ENCODE measurements at places on chromosomes 5 and 9.
A peak's percentile ranks its signal among the peaks of the same experiment; 100 is the strongest.

GRCh38 chr5:21820527-21820926 is 1032.6 kb downstream of the CDH12 start:
- no peaks in the 10 kb centered on the region for H3K27me3 ChIP-seq
- H3K27ac ChIP-seq = no peak overlapping the region
- no peak overlapping the region for H3K4me3 ChIP-seq
- H3K4me1 ChIP-seq = peaks cover 9% of the 10 kb centered on the region

- no peak overlapping the region for H3K4me3 ChIP-seq
- DNase-seq = no peak
- no peak overlapping the region for H3K27ac ChIP-seq
- peaks cover 11% of the 10 kb centered on the region for H3K27me3 ChIP-seq
- no peaks in the 10 kb centered on the region for H3K4me1 ChIP-seq
These were observed 57.8 kb upstream of the HSPA9 start for GRCh38 chr5:138632900-138633489.

- H3K27me3 ChIP-seq = peaks cover 8% of the 10 kb centered on the region
- no peaks in the 10 kb centered on the region for H3K4me1 ChIP-seq
- H3K4me3 ChIP-seq = no peak overlapping the region
These were observed 158.7 kb upstream of the KLF4 start for GRCh38 chr9:107648153-107648715.

DNA sequence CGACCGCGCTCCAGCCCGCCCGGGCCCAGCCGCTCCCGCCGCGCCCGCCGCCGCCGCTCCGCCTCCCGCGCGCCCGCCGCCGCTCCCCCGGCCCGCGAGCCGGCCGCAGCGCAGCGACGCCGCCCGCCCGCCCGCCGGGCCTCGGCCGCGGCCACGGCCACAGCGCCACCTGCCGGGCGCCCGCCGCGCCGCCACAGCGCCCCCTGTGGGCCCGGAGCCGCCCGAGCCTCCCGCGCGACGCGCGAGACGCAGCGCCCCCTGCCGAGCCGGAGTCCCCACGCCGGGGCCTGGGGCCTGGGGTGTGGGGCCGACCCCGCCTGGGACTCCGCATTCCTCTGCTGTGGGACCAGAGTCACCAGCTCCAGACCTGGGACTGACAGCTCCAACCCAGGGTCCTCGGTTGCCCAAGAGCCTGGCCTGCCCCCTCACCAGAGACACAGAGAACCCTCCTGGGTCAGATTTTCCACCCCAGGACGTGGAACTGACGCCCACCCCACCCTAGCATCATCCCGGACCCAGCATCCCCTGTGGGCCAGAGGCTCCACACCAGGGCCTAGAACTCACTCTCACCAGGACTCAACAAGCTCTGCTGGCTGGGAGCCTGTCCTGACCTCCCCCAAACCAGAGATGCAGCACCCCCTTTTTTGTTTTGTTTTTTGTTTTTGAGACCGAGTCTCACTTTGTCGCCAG is at the start of gene RAPGEF1:
RAPGEF1 (minus strand) TSS at position 118 of the 690 bp plus-strand sequence. CDS start 246 bp downstream, outside the sequence.
- peak within 1 kb of the TSS; percentile 78 for H3K27ac ChIP-seq
- H3K27me3 ChIP-seq = no peaks in the 10 kb centered on the region
- peaks cover 62% of the 10 kb centered on the region for H3K4me1 ChIP-seq
- H3K4me3 ChIP-seq = peak within 1 kb of the TSS; percentile 93
- peak; percentile 97 for DNase-seq
- peaks cover 32% of the 10 kb centered on the region for H3K36me3 ChIP-seq

DNA sequence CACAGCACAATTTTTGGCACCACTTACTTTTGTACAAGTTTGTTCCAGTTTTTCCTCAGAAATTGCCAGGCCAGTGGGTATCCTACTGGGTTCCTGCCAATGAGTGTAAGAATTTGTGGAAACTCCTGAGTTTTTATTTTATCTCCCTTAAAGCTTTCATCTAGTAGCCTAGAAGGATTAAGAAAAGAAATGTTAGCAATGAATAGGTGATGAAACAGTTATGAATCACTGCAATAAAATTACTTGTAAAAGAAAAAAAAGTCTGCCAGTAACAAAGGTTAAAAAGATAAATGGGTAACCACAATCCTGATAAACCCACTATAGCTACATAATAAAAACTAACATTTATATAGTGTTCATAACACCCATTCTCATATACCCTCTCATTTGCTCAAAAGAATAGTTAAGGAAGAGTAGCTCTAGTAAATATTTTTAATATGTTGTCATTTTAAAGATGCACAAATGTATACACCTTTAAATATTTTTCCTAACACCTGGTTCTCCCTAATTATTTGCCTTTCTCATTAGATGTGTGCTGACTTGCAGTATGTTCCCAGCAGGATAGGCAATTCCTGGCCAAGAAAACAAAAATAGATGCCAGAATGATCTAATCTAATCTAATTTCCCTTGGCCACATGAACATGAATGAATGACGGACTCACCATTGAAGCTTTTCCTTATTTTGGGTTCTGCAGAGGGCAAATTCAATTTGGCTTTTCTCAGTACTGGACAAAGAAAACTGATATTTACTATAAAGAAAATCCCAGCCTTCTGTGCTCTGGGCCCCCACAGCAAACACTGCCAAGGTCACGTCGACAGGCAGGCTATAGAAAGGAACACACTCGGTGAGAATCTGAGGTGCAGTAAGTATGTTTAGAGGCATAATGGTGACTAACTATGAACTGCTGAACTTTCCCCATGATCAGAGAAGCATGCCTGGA is 26.4 kb downstream of the ERAP1 start:
- no peaks in the 10 kb centered on the region for H3K4me1 ChIP-seq
- H3K36me3 ChIP-seq = peaks cover 91% of the 10 kb centered on the region
- no peak overlapping the region for H3K27ac ChIP-seq
- no peak for DNase-seq
- no peak overlapping the region for H3K4me3 ChIP-seq

GRCh38 chr9:124322618-124323432 is 65.1 kb downstream of the NEK6 start:
- no peak for DNase-seq
- no peak overlapping the region for H3K4me3 ChIP-seq
- peaks cover 39% of the 10 kb centered on the region for H3K4me1 ChIP-seq
- H3K27ac ChIP-seq = peak overlapping the region; percentile 66
- peaks cover 65% of the 10 kb centered on the region for H3K36me3 ChIP-seq

DNA sequence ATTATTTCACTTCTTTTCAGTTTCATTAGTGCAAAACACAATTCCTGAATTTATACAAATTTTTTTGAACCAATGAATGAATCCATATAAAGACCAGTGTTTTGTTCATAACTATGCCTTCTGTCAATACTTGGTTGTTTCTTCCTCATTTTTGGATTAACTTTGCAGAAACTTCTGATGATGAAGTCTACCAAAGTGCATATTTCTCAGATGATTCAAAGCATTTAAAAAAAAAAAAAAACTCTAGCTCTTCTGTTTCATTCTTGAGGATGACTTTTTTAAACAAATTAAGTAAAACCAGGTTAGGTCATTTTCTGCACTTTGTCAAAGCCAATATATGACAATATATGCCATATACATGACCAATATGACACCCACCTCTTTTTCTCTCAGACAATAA is 92.6 kb downstream of the CHSY3 start:
- no peak overlapping the region for H3K4me3 ChIP-seq
- no peak for DNase-seq
- H3K27me3 ChIP-seq = no peaks in the 10 kb centered on the region
- H3K27ac ChIP-seq = no peak overlapping the region

DNA sequence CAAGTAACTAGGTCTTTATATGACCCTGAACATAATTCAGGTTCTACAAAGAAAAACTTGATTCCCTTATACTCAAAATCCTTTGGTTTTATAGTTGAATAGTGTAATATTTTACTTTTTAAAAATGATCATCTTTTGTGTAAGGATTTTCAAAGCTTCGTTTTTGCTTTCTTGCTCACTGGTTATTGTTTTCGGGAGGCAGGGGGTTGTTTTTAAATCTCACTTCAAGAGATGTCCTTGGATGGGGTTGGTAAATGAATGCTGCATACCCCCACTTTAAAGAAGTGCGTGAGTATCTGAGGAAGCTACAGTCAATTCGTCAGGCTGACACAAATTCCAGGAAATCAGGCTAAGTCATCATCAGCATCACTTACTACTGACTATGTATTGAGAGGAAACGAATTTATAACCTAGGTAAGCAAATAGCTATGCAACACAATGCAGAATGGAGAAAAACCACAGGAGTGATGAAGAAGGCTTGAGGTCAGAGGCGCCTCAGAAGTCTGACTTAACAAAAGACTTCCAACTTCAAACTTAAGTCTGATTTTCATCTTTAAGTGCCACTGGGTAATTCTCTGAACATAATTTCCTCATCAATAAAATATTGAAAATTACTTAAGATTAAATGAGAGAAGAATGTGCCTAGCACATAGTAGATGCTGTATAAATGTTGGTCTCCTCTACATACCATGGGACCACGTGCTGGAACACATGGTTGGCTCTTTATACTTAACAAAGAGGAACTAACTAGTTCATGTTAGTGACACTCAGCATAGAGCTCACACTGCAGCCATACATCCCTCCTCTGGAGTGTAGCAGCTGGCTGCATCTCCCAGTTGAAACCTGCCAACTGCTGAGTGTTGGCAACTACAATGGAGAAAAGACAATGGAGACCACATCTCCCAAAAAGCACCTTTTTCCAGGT is 106.0 kb upstream of the KIF2A start:
- H3K36me3 ChIP-seq = no peaks in the 10 kb centered on the region
- H3K27me3 ChIP-seq = peaks cover 9% of the 10 kb centered on the region
- no peak overlapping the region for H3K27ac ChIP-seq
- no peak overlapping the region for H3K4me3 ChIP-seq
- no peaks in the 10 kb centered on the region for H3K4me1 ChIP-seq

DNA sequence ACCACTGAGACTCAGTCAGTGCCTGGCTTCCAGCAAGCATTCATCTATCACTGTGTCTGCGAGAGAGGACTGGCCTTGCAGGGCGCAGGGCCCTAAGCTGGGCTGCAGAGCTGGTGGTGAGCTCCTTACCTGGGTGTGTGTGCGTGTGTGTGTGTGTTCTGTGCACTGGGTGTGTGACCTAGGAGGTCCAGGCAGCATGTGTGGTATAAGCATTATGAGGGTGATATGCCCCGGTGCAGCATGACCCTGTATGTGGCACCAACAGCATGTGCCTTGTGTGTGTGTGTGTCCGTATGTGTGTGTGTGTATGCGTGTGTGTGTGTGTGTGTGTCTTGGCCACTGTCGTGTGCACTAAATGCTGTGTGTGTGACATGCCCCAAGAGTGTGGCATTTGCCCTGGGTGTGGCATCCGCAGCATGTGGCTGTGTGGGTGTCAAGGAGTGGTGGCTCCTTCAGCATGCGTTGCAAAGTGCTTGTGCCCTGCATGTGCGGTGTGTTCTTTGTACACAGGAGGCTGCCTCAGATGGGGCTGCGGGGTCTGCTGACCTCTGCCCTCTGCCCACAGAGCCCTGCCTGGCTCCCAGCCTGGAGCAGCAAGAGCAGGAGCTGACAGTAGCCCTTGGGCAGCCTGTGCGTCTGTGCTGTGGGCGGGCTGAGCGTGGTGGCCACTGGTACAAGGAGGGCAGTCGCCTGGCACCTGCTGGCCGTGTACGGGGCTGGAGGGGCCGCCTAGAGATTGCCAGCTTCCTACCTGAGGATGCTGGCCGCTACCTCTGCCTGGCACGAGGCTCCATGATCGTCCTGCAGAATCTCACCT is 3.3 kb downstream of the FGFR4 start:
- no peak overlapping the region for H3K27ac ChIP-seq
- H3K4me1 ChIP-seq = peaks cover 17% of the 10 kb centered on the region
- H3K36me3 ChIP-seq = no peaks in the 10 kb centered on the region
- H3K27me3 ChIP-seq = peaks cover 3% of the 10 kb centered on the region
- DNase-seq = no peak
- no peak overlapping the region for H3K4me3 ChIP-seq

- H3K27me3 ChIP-seq = no peaks in the 10 kb centered on the region
- no peak for DNase-seq
- H3K4me3 ChIP-seq = no peak overlapping the region
- H3K36me3 ChIP-seq = no peaks in the 10 kb centered on the region
- no peak overlapping the region for H3K27ac ChIP-seq
These were observed 276.2 kb upstream of the TNC start for GRCh38 chr9:115393976-115394775.

DNA sequence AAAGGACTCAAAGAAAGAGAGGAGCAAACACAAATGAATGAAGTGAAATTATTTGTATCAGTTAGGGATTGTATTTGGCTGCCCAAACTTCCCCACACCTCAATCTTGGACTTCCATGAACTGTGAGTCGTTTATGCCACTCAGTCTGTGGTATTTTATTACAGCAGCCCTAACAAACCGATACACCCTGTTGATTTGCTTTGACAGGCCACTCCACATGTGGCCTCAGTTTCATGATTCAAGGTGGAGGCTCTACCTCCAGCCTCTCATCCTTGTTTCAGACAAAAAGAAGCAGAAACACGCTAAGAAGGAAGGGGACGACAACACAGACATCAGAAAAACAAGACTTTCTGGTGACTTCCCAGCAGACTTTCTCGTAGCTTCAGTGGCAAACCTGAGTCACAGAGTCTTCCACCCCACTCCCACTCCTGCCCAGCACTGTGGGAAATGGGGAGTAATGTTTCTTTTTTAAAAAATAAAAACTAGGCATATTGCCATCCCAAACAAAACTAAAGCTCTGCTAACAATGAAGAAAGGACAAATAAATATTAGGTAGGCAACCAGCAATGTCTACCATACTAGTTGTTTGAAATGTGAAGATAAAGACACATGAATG is 52.2 kb upstream of the ABCA1 start:
- peaks cover 4% of the 10 kb centered on the region for H3K4me1 ChIP-seq
- no peaks in the 10 kb centered on the region for H3K36me3 ChIP-seq
- no peak overlapping the region for H3K27ac ChIP-seq

GRCh38 chr5:123450114-123450513 is 26.9 kb upstream of the CEP120 start:
- no peaks in the 10 kb centered on the region for H3K27me3 ChIP-seq
- no peak overlapping the region for H3K27ac ChIP-seq
- H3K36me3 ChIP-seq = no peaks in the 10 kb centered on the region
- H3K4me3 ChIP-seq = no peak overlapping the region
- no peak for DNase-seq

GRCh38 chr9:5389109-5389732 is 48.5 kb downstream of the PLGRKT start:
- no peak overlapping the region for H3K4me3 ChIP-seq
- peaks cover 6% of the 10 kb centered on the region for H3K36me3 ChIP-seq
- no peak for DNase-seq

- no peak overlapping the region for H3K27ac ChIP-seq
- no peak for DNase-seq
- H3K27me3 ChIP-seq = peaks cover 12% of the 10 kb centered on the region
- peaks cover 21% of the 10 kb centered on the region for H3K4me1 ChIP-seq
- peak overlapping the region; percentile 89 for H3K4me3 ChIP-seq
These were observed 132.4 kb upstream of the NIPBL start for GRCh38 chr5:36743891-36744772.

Measured in activated B cell treated with CpG ODN at 0.5 μM for 24 hours (primary cell).